ENCODE measurements at places on chromosomes 7 and 10.

DNA sequence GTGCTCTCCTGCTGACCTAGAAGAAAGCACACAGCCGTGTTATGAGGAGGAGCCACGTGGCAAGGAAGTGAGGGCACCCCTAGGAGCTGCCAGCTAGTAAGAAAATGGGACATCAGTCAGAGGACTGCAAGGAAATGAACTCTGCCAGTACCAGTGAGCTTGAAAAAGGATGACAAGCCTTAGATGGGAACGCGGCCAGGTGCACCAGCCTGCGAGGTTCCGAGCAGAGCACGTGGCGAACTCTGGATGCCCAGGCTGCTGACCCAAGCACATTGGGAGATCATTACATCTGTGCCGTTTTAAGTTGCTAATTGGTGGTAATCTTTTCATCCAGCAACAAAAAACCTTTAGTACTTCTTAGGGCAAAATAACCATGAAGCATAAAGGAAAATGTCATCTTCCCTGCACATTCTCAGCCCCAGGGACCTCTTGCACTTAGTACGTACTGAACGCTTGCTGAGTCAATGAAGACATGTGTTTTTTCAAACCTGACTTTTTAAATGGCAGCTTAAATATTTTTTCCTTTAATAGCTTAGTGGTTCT is 69.4 kb downstream of the AMZ1 start:
- no peak for DNase-seq

DNA sequence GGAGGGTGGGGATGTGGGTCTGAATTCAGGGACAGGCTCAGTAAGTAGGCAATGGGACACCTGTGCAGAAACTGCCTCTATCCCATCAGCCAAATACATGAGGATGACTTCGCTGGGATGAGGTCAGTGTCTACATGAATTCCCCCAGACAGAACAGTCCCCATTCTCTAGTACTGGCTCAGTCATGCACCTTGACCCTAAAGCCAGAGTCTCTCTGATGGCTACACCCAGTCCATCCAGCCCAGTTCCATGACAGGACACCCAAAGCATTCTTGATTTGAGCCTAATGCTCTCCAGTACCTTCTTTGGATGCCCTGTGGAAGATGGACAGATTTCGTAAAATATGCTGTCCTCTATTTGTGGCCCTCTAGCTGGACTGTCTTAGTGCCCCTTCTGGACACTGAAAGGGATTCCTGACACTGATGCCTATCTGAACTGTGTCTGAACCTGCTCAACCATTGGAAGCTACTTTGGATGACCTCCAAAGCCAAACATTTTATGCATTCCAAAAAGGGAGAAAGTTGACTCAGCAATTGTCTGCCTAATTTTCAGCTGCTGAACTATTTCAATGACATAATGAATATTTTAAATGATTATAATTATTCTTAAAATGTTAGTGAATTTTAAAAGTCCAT is 14.6 kb downstream of the SFRP4 start:
- no peak for DNase-seq

GRCh38 chr7:155349601-155350331 is 52.1 kb downstream of the INSIG1 start:
- no peak for DNase-seq

GRCh38 chr7:46115410-46115809 is 194.3 kb upstream of the IGFBP3 start:
- no peak for DNase-seq

GRCh38 chr10:31090894-31091607 is 59.4 kb upstream of the ZNF438 start:
- DNase-seq = no peak

DNA sequence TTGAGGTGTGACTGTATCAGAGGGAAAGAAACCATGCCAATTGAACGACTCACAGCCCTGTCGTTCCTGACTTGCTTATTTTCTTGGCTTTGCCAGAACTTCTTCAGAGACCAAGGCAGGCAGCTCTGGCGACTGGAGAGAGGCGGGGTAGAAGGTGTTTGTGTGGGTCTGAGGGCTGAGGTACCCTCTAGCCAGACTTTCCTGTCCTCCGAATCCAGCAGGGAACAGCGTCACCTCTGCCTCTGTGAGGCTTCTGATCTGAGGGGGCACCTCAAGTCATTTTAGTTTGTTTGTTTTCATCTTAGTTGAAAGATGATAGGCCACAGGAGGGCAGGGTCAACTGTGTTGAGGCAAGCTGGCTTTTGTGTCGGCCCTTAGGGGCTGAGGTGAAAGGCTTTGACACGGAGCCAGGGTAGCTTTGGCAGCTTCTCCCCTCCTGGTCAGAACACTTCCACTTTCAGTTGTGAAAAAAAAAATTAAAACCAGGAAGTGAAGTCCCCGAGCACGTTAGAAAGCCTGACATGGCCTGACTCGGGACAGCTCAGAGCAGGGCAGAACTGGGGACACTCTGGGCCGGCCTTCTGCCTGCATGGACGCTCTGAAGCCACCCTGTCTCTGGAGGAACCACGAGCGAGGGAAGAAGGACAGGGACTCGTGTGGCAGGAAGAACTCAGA is 1.9 kb downstream of the ACSL5 start:
- DNase-seq = no peak

GRCh38 chr10:78688901-78689583 is 379.7 kb upstream of the ZMIZ1 start:
- no peak for DNase-seq

DNA sequence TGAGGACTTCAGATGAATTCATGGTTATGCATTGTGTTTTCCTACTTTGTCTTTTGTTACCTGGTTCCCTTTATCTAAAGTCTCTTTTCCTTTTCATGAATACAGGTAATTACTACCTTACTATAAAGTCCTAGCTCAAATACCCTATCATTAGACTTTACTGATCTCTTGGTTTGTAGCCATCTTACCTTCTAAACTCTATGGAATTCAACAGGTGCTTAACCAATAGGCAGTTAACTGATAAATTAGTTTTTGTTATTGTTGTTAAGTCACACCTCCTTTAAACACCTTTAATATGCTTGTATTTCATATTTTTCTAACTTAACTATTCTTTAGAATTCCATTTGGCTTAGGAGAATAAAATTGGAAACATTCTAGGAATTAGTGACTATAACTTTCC is 30.7 kb downstream of the PLCE1 start:
- no peak for DNase-seq

- DNase-seq = no peak
These were observed 19.2 kb downstream of the ERCC6 start for GRCh38 chr10:49519717-49520116.

- no peak for DNase-seq
These were observed 5.4 kb upstream of the MYPN start for GRCh38 chr10:68103901-68104300.

- no peak for DNase-seq
These were observed 72.3 kb upstream of the CACUL1 start for GRCh38 chr10:118827053-118827452.

- no peak for DNase-seq
These were observed 18.4 kb upstream of the STEAP2 start for GRCh38 chr7:90192876-90193750.

- no peak for DNase-seq
These were observed 54.8 kb upstream of the RAB11FIP2 start for GRCh38 chr10:118101501-118101900.

DNA sequence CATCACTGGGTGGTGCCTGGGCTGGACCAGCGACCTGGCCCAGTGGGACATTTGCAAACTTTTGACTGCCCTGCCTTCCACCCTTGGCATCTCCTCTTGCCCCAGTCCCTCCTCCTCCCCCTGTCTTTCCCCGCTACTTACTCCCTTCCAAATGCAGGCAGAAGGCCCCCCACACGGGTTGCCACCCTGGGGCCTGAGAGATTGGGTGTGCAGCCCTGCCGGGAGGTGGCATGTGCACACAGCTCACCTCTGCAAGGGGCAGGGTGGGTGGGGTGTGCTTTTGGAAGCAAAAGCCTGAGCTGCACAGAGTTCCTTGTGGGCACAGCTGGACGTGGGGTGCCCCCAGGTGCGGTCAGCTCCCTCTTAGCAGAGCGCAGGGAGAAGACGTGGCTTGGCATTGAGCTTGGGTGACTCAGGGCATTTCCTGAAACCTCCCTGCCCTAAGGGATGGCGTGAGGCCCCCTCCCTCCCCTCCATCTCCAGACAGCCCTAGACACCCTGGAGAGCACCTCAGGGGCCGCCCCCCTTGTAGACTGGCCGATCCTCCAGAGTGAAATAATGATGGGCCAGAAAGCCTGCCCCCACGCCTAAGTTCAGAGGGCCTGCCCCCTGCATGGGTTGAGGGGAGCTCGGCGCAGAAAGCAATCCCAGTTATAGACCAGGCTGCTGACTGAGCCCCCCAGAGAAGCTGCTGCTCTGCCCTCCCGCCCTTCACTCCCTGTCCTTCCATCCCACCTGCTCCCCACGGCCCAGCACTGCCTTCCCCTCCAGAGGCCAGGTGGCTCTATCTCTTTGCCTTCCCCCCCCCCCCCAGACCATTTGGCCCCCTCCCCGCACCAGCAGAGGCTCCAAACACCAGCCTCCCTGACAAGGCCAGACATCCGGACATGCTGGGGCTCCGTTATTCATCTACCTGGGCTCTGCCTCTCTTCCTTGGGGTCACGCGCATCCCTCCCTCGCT is 2.3 kb upstream of the SHH start:
- no peak for DNase-seq

DNA sequence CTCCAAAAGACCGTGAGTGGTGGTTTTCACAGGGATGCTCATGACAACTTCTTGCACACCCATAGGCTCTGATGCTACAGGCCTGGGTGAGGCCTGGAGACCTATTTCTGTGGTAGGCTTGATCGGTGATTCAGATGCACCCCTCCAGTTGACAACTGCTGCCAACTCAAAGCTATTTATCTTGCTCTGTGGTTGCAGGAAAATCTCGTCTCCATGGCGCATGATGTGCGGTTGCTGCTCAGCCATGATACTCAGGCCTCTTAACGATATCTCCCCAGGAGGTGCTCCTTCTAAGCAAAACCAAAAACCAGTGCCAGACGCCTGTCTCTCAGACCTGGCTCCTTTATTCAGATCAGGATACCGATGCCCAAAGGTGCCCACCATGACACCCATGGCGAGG is 31.4 kb downstream of the C10orf90 start:
- DNase-seq = no peak

- no peak for DNase-seq
These were observed 706 bp downstream of the TBATA start for GRCh38 chr10:70784471-70784870.

DNA sequence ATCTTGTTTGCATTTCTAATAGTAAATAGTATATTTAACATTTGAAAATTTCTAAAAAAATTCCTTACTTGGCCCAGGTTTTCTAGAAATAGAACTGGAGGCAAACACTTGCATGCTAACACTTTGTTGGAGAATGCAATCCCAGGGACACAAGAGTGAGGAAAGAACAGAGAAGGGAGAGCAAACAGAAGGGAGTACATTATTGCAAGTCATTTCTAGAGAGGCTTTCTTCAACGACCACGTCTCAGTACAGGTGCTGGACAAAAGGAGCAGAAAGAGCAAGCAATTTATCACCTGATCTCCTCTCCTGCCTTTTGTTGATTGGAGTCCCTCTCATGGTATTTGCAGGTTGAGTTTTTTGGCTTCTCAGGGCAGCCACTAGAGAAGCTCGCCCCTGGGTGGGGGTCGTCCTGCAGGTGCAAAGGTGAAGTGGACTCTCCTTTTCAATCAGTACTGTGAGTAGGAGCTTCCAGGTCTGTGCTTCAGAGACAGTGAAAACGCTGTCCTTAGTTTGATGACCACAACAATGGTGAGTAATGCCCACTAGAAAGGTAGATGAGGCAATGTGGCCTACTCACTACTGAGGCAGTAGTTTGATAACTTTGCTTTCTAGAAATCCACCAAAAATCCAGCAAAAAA is 5.2 kb downstream of the CPED1 start:
- no peak for DNase-seq

- DNase-seq = no peak
These were observed 614.7 kb downstream of the PTPRN2 start for GRCh38 chr7:157972914-157973313.

- no peak for DNase-seq
These were observed 412.0 kb downstream of the CNTNAP2 start for GRCh38 chr7:146528581-146528980.

GRCh38 chr10:30656233-30656632 is 26.7 kb upstream of the LYZL2 start:
- no peak for DNase-seq

GRCh38 chr10:89030791-89031190 is 40.2 kb downstream of the FAS start:
- no peak for DNase-seq

- DNase-seq = no peak
These were observed 12.9 kb downstream of the INSIG1 start for GRCh38 chr7:155310425-155311114.

- peak; percentile 57 for DNase-seq
These were observed 146.0 kb downstream of the TNS3 start for GRCh38 chr7:47435889-47436312.

- DNase-seq = no peak
These were observed 34.4 kb downstream of the PRF1 start for GRCh38 chr10:70568113-70568512.

GRCh38 chr7:2729893-2730716 is 42.1 kb downstream of the AMZ1 start:
- DNase-seq = peak; percentile 36

DNA sequence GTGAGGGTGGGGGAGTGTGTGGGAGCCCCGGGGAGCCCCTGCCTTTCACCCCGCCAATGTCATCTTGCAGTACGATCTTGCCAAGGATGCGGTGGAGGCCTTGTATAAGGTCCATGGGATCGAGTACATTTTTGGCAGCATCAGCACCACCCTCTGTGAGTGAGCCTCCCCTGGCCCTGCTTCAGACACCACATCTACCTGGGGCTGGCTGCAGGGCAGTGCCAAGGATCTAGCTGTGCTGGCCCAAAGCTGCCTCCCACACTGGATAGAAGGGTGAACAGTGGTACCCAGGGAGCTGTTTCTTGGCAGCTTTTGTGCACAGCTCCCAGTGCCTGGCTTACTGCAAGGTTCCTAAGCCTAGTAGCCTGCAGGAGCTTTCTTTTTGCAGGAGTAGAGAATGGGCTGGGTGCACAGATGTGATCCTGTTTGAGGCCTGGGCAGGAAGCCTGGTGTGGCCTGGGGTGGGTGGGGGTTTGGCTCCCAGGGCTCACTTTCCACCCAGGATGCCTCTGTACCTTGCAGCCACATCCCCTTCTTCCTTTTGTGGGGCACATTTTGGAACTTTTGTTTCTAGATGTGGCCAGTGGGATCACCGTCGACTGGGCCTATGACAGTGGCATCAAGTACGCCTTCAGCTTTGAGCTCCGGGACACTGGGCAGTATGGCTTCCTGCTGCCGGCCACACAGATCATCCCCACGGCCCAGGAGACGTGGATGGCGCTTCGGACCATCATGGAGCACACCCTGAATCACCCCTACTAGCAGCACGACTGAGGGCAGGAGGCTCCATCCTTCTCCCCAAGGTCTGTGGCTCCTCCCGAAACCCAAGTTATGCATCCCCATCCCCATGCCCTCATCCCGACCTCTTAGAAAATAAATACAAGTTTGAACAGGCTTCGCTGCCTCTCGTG is 12.2 kb upstream of the CPA1 start:
- DNase-seq = no peak
